NCI-H1105 (cell line): ENCODE measurements at places on chromosomes 6 and 20.

GRCh38 chr6:13496513-13497190 lies 9.3 kb upstream of the GFOD1 start:
- no peak for DNase-seq

DNA sequence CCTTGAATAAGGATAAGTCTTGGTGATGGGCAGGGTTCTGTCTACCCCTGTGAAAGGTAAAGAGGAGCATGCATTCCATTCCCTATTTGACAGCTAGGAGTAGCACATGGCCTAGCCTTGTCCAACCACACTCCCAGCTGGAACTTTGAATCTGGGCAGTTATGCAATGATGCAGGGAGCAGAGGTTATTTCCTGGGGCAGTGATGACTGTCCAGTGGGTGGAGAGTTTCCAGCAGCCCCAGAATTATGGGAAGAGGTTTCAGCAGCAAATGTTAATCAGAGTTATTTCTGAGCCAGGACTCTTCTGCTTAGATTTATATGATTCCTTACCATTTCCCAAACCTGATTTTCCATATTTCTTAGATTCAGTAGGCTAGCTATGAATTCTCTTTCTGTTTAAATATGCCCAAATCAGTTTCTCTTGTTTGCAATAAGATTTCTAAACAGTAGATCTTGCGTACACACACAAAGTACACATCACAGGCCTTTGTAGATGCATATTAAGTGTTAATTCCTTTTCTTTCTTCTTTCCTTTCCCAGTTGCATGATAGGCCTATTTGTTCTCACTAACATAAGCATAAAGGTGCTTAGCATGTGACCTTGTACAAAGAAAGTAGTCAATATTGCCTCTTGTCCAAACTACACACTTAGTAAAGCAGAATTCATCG lies 17.3 kb upstream of the TXLNB start:
- DNase-seq: no peak

GRCh38 chr20:38789503-38790199 lies 15.8 kb upstream of the PPP1R16B start:
- no peak for DNase-seq

GRCh38 chr6:90144396-90144795 lies 152.2 kb downstream of the BACH2 start:
- no peak for DNase-seq

DNA sequence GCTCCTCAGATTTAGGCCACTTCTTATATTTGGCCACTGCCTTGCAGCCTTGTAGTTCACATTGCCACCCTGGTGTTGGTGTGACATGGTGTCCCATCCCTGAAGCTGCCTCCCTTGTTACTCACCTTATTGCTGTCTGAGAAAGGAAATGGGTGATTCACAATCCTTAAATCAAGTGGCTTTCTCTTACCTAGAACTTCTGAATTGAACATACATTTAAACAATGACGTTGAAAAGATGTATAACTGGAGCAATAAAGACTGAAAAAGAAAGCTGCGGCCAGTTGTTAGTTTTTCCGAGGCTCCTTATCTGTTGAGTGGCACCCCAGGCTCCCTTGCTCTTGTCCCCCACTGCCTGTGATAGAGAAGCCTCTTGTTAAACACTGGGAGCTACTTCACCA lies 28.8 kb upstream of the GNRH2 start:
- DNase-seq: no peak

DNA sequence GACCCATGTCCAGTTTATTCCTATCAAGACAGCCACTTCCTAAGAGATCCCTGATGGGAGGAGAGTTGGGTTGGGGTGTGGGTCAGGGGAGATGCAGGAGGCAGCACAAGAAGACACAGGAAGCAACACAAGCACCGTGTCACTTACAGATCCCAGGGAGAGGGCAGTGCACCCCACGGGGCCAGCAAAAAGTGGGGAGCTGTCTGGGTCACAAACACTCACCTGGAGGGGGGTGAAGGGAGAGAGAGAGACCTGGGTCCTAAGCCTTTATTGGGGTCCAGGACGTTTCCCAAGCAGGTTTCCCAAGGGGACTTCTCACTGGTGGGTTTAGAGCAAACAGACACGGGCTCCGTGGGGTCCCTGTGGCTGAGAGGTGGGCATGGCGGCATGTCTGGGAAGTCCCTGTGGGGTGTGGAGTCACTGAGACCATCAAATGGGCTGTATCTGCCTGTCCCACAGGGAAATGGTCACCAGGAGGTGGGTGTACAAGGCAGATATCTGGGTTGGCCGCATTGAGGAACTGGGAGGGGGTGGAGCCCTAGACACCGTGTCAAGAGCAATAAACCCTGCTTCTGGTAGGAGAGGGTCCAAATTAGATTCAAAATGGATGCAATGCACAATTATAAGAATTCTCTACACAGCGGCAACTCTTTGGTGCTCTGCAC lies 1.6 kb upstream of the CD93 start:
- no peak for DNase-seq

DNA sequence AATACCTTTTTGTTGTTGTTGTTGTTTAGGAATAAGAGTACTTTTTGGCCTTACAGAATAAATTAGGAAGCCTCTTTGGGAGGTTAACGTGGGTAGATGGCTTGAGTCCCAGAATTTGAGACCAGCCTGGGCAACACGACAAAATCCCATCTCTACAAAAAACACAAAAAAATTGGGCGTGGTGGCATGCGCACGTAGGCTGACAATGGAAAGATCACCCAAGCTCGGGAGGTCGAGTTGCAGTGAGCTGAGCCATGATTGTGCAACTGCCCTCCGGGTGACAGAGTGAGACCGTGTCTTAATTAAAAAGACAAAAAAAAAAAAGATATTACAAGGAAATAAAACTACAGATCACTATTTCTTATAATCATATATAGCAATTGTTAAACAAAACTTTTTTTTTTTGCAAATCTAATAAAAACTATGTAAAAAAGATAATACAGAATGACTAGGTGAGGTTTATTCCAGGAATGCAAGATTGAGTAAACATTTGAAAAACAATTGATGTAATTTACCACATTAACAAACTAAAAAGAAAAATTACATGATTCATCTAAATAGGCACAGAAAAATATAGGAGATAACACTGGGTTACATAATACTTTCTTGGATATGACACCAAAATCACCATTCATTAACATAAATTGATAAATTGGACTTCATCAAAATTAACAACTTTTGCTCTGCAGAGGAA lies 43.6 kb upstream of the ASCC3 start:
- no peak for DNase-seq

DNA sequence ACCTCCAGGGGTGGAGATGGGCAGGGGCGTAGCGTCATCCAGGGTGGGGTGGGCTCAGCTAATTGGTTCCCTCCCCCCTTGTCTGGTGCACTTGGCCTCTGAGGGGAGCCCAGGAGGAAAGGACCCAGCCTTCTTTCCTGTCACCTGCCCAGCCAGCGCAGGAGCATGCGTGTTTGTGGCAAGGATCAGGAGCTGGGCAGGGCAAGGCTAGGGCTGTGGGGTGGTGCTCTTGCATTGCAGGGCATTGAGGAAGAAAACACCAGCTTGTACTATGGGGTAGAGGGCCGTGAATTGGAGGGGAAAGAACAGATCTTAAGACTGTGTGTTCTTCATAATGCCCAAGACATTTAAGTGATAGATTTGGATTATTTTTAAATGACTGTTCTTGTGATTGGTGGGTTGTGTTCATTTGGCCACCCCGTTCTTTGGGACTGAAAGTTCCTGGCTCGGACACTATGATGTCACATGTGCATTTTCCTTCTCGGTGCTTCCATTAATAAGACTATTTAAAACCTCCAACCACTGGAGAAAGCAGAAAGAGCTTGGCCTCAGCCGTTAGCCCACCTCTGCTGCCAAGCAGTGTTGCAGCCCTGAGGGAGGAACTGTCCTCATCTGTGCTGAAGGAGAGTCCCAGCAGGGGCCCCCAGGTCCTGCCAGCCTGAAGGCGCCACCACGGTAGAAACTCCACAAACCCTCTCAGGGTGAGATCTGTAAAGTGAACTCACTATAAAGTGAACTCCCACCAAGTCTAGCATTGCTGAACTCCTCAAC lies 136.2 kb upstream of the INSM1 start:
- DNase-seq: no peak

DNA sequence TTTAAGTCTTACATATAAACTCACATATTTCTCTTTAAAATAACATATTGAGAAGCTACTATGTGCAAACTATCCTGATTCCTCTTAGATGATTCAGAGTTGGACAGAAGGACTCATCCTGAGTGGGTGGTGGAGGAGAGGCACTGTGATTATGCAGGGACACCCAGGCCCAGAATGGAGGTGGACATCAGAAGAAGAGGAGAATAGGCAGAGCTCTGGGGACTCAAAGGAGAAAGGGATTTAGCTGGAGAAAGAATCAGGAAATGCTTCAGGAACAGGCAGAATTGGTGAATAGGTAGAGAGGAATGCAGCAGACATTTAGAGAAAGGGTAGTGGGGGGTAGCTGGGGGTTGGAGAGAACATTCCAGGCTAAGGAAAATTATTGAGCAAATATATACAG lies 17.4 kb downstream of the RCAN2 start:
- no peak for DNase-seq

DNA sequence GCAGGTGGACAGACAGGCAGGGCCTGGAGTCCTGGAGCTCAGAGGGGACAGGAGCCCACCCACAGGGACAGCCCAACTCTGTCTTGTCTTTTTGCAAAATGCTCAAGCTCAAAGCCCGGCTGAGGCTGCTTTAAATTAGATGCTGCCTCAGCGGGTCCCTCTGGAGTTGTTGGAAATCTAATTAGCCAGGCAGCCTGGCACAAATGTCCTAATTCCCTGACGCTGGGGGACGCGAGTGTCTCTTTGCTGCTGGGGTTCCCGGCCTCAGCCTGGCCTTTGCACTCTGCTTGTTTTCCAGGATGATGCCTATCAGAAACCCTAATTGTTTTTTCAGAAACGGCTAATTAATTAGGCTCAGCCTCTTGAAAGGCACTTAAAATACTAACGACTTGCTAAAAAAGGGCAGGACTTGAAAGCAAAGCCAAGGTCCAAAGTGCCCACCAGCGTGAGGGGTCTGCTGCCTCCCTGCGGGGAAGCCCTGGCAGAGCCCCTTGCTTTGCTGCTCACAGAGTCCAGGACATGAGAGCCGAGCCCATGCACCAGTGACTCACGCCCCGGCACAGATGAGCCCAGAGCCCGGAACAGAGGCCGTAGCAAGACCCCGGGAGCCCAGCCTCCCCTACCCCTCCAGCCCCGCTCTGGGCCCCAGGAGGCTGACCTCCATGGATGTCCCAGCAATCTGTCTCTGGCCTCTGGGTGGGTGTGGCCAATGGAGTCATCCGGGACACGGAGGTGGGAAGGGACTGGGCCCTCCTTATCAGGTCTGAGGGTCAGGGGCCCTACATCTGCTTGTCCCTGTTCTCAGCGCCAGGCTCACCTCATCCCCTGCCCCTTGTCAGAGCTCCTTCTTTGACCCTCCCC lies 46.0 kb upstream of the BHLHE23 start:
- no peak for DNase-seq

DNA sequence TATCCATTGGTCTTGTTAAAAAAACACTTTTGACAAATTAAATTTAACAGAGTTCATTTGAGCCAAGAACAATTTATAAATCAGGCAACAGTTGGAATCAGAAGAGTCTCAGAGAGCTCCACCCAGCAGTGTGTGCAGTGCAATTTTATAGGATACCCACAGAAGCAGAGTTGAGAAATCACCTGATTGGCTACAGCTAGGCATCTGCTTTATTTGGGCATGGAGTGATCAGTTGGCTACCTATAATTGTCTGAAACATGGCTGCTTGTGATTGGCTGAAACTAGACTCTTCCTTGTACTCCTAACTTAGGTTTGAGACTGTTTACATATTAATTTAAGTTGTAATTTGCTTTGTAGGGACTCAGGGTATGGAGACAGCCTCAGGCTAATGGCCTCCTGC lies 12.0 kb downstream of the PGK2 start:
- no peak for DNase-seq

GRCh38 chr6:56356426-56356825 lies 109.0 kb upstream of the COL21A1 start:
- DNase-seq: no peak

DNA sequence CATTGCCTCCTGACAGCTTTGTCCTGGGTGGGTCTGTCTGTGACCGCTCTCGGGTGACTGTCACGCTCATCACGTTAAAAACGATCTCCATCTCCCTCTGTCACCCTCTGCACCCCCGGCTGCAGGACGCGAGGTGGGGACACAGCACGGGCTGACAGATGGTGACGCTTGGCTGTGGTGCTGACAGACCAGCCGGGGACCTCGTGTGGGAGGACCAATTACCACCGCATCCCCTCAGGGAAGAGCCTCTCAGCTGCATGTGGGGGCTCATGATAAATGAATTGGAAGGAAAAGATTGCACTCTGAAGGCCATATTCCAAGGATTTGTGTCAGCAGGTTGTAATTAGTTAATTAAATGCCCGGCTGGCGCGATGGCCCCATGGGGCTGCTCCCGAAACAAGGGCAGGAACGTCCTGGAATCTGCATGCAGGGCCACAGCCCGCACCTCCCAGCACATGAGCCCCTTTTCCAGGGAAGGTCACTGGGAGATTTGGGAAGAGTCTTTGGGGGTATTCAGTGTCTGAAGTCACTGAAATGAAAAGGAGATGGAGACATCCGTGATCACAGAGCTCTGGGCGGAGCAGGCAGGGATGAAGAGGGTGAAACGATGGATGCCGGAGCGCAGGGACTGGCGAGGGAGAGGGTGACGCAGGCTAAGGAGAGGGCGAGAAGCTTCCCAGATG lies 87.1 kb downstream of the ERMARD start:
- no peak for DNase-seq

DNA sequence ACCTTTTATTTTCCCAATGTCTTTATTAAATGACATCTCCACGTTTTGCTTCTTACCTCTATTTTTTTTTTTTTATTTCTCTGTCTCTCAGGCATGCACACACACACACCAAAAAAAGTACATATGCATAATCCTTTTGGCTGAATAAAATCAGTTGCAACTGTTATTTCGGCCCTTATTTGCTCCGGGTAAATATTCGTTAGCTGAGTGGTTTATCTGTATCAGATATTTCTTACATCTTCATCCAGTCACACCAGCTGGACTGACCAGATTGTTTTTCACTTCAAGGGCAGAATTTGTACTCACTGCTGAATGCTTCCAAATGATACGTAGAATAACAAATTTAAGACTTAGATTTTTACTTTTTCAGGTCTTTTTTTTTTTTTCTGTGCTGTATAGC lies 45.5 kb downstream of the PTPN1 start:
- no peak for DNase-seq

GRCh38 chr6:125806813-125807212 lies 16.1 kb downstream of the NCOA7 start:
- DNase-seq: no peak

- DNase-seq: no peak
Observed at GRCh38 chr6:71206089-71206488, 82.5 kb upstream of the OGFRL1 start.

DNA sequence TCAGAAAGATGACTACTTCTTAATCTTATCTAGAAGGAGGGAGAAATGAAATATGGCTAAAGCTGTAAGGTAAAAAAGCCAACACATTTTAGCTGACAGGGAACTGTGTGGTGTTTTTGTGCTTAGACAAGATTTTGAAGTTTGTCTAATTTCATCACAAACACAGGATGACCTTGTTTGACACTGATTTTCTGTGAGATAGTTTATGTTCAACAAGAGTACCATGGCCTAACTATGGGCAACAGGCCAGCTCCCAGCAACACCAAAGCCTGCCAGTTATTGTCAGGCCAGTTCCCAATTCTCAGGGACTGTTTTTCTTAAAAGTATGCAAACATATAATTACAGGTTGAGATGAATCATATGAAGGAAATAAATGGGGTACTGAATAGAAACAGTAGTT lies 5.5 kb upstream of the ABCF1 start:
- DNase-seq: no peak

GRCh38 chr20:60086821-60087562 lies 128.8 kb downstream of the CDH26 start:
- DNase-seq: no peak

GRCh38 chr20:24522452-24523330 lies 53.3 kb downstream of the SYNDIG1 start:
- no peak for DNase-seq
